NCI-H2081 treated with DMSO at 0.1 percent for 48 hours (cell line): ENCODE measurements at places on chromosomes 3 and 15.

DNA sequence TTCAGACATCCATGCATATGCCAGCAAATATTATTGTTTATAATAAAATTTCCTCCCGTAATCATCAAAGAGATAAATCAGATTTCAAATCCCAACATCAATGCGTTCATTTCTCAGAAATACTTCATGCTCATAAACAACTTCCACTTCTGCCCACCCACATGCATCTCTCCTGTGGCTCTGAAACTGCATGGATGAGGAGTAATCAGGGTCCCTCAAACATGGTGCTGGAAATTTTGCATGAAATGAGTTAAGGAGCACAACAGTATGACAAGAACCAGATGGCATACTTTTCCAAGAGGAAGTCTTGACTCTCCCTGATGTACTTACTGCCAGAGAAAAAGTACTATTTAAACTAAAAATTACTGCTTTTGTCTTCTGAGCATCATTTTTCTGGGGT, 26.9 kb upstream of the MFSD1 start:
- no peak for DNase-seq

DNA sequence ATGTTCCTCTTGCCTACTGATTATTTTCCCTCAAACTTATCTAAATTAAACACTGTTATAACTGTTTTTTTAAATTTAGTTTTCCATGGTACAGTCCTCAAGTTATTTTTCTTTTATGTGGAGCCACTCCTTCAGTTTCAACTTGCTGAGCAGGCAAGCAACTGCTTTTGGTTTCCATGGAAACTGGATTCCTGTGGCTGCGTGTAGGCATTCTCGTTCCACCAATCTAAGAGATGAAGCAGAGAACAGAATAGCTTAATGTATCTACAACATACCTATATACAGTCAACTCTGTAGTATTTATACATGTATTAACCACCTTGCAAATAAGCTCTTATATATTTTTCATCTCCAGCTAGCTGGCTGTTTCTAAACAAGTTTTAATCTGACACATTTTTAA, 25.8 kb upstream of the ANXA2 start:
- no peak for DNase-seq

GRCh38 chr3:177979703-177980102, 556.5 kb upstream of the KCNMB2 start:
- no peak for DNase-seq

- no peak for DNase-seq
These were observed 4.0 kb upstream of the CFAP100 start for GRCh38 chr3:126390751-126391150.

DNA sequence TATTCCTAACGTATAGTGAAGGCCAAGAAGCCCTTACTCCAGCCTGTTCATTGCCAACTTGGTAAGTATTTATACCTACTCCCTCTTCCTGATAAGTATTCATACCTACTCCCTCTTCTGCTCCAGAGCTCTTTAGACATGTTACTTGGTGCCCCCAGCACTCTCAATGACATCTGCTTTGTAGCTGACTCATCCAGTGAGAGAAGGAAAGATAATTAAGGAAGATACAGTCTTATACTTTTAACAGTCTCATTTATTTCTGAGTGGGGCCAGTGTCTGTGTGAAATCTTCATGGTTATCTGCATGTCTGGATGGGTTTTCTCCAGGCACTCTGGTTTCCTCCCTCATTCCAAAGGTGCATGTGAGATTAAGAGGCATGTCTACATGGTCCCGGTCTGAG, 698.7 kb downstream of the FHIT start:
- DNase-seq = no peak

- no peak for DNase-seq
These were observed 64.1 kb downstream of the CCR1 start for GRCh38 chr3:46143951-46144473.

- no peak for DNase-seq
These were observed 107.7 kb downstream of the THRB start for GRCh38 chr3:24387000-24387399.

DNA sequence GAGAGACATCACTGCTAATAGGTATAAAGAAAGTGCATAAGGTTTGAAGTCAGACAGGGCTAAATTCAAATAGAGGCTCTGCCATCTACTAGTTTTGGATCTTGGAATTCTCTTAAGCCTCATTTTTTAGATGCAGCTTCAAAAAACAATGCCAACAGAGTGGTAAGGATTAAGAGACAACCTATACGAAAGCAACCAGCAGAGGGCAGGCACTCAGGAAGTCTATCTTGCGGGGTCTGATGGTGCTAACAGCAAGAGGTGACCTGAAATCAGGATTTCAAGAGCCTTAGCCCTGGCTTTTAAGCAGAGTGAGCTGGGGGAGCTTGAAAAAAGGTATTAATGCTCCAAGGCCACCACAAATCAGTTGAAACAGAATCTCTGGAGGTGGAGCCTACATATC, 40.7 kb downstream of the LDHAL6B start:
- DNase-seq = no peak

GRCh38 chr15:92770641-92771040, 115.1 kb upstream of the FAM174B start:
- DNase-seq = no peak

- DNase-seq = no peak
These were observed 13.5 kb downstream of the TIGIT start for GRCh38 chr3:114307222-114307830.

DNA sequence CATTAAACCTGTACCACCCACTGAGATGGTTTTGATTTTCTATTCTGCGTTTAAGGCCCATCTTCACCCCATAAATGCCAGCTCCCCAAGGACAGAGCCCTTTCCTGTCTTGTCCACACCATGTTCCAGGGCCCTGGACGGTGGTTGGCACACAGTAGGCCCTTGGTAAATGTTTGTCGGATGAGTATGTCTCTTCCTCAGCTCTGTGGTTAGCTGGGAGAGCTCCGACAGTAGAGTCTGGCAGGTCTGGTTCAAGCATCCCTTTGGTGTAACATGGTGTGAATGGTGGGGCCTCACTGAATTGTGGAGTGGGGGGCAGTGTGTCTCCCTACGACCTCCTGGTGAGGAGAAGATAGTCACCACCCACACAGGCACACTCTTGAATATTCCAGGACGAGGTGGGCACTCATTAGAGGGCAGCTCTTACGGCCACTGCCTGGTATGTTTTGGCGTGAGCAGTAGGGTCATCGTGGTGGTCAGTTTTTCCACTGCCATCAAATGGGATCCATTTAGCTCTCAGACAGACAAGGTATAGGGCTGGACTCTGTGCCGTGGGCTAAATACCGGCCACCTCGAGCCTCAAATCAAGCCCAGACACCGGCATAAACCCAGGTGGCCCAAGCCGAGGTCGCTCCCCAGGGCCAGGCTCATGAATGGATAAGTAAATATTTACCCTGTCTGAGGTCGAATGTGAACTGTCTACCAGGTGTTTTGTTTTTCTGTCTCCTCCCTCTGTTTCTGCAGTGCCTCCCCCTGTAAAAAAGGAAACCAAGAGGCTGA, 61.3 kb downstream of the SMAD3 start:
- no peak for DNase-seq

DNA sequence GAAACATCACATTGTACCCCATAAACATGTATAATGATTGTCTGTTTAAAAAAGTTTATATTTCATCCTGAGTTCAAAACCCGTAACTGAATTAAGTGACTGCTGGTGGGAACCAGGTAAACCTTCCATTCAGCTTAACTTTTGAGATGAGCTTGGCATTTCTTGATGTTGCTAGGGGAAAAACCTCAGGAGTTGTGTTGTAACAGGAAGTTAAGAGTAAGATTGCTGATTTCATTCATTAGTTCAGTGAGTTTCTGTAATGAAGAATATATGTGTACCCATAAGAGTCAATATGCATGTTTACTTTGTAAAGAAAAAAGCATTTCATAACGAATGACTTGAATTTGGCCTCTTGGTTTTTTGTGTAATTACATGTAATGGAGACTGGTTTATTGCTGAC, 32.5 kb downstream of the CTSH start:
- no peak for DNase-seq

GRCh38 chr3:5310509-5310908, 123.0 kb downstream of the EDEM1 start:
- DNase-seq = no peak
